ENCODE measurements at places on chromosomes 2 and 18.

GRCh38 chr18:75064513-75064905 is 144.4 kb downstream of the PTGR3 start:
- no peak for DNase-seq

GRCh38 chr18:45984546-45985235 is 17.6 kb upstream of the EPG5 start:
- no peak for DNase-seq

DNA sequence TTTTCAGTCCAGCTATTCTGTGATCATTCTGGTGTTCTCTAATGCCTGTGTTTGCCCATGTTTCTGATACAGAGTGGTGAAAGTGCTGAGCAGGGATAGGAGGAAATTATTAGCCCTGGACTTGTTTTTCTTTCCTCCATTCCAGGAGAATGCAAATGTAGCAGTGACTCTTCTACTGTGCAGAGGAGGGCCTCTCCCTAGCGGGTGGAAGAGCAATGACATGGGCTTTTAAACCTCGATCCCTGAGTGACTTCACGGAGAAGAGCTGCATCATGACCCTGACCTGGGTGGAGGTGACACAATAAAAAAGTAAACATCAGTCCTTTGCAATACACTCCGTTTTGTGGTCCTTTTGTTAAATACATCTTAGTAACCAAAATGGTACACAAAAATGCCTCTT is 68.0 kb upstream of the NETO1 start:
- DNase-seq: no peak

- DNase-seq: no peak
These were observed 12.6 kb upstream of the PROM2 start for GRCh38 chr2:95261602-95262001.

GRCh38 chr2:117949806-117950205 is 64.1 kb downstream of the CCDC93 start:
- DNase-seq: no peak

DNA sequence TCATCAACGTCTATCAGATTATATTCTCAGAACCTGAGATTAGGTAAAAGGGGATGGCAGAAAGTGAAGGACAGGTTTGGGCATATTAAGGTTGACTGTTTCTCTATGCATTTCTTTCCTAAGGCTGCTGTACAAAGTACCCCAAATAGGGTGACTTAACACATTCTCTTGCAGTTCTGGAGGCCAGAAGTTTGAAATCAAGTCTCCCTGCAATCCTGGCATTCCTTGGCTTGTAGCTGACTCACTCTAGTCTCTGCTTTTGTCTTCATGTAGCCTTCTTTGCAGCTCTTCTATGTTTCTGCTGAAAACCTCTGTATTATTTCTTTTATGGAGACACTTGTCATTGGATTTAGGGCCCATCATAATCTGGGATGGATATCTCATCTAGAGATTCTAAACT is 364.3 kb downstream of the PLCL1 start:
- no peak for DNase-seq

DNA sequence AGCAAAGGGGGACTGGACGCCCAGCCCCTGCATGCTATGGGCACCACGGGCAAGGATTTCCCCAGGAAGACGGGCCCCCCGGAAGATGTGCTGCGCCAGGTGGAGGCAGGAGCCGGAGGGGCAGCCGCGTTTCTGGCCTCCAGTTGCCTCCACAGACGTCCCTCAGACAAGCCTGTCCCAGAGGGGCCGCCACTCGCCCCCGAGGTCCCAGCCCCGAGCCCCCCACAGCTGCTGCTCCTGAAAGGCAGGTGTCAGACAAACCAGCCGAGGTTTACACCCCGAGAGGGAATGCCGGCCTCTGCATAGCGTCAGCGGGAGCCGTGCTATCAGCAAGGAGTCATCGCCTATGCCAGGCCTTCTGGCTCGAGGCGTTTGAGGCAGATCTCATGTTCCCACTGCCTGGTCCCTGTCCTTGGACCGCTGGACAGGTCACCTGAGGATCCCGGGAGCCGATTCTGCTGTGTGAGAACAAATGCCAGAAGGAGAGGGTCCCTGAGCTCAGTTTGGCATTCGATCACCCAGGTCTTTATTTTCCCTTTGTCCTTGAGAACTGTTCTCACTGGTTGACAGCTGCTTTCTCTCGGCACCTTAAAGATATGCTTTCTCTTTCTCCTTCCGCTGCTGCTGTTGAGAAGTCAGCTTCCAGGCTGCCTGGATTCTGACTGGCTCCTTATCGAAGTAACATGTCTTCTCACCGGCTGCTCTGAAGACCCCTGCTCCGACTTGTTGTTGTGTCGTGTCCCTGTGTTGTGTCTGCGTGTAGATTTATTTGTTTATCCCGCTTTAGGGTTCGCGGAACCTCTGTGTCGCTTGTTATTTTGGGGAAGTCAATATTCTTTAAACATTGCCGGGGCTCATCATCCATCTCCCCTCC is 20.6 kb downstream of the CROCC2 start:
- no peak for DNase-seq

- DNase-seq: no peak
These were observed 387.5 kb downstream of the CDH2 start for GRCh38 chr18:27789406-27789805.

- DNase-seq: no peak
These were observed 4.7 kb downstream of the RTKN start for GRCh38 chr2:74436848-74437695.
